ENCODE measurements at places on chromosomes 6 and 20. TPM values are rescaled to one million over a fixed set of nuclear protein-coding genes. Genes with fewer than 3 reads are reported as not detected.

STAU1 gene
- total RNA-seq, result 110 TPM

NMBR gene
- not detected for total RNA-seq

THBD gene
- 26.6 TPM for total RNA-seq

DTNBP1 gene
- 20.0 TPM for total RNA-seq

SEL1L2 gene
- not detected for total RNA-seq

GNAS-AS1 gene
- total RNA-seq, result 0.33 TPM

- no peaks in the 10 kb centered on the region for H3K27me3 ChIP-seq
- DNase-seq, result no peak
- no peak overlapping the region for H3K4me3 ChIP-seq
- no peaks in the 10 kb centered on the region for H3K4me1 ChIP-seq
- H3K36me3 ChIP-seq, result no peaks in the 10 kb centered on the region
- no peak overlapping the region for H3K27ac ChIP-seq
Observed at GRCh38 chr6:4209196-4209595, 73.8 kb upstream of the ECI2 start.

- DNase-seq, result no peak
- H3K27ac ChIP-seq, result no peak overlapping the region
- H3K4me3 ChIP-seq, result no peak overlapping the region
- no peaks in the 10 kb centered on the region for H3K36me3 ChIP-seq
- no peaks in the 10 kb centered on the region for H3K27me3 ChIP-seq
Observed at GRCh38 chr6:50097966-50098640, 48.4 kb upstream of the DEFB112 start.

GRCh38 chr6:121826156-121826810, 390.8 kb downstream of the GJA1 start:
- H3K27ac ChIP-seq, result no peak overlapping the region
- no peaks in the 10 kb centered on the region for H3K4me1 ChIP-seq
- H3K36me3 ChIP-seq, result no peaks in the 10 kb centered on the region
- DNase-seq, result no peak
- no peaks in the 10 kb centered on the region for H3K27me3 ChIP-seq

GRCh38 chr20:33606118-33606771, 55.9 kb upstream of the C20orf144 start:
- no peaks in the 10 kb centered on the region for H3K27me3 ChIP-seq
- no peaks in the 10 kb centered on the region for H3K36me3 ChIP-seq
- DNase-seq, result no peak
- H3K4me1 ChIP-seq, result peaks cover 26% of the 10 kb centered on the region
- H3K27ac ChIP-seq, result no peak overlapping the region

GRCh38 chr6:84139311-84139710, 88.1 kb downstream of the CEP162 start:
- DNase-seq, result no peak
- H3K4me3 ChIP-seq, result no peak overlapping the region
- no peaks in the 10 kb centered on the region for H3K4me1 ChIP-seq
- no peak overlapping the region for H3K27ac ChIP-seq
- H3K27me3 ChIP-seq, result no peaks in the 10 kb centered on the region

GRCh38 chr6:2838251-2838650, 3.4 kb downstream of the SERPINB1 start:
- H3K36me3 ChIP-seq, result peaks cover 69% of the 10 kb centered on the region
- no peak for DNase-seq
- H3K4me3 ChIP-seq, result no peak overlapping the region
- H3K27me3 ChIP-seq, result no peaks in the 10 kb centered on the region
- no peaks in the 10 kb centered on the region for H3K4me1 ChIP-seq
- H3K27ac ChIP-seq, result no peak overlapping the region

- peak; percentile 74 for DNase-seq
- H3K36me3 ChIP-seq, result no peaks in the 10 kb centered on the region
- H3K27ac ChIP-seq, result no peak overlapping the region
- H3K4me3 ChIP-seq, result no peak overlapping the region
- peaks cover 4% of the 10 kb centered on the region for H3K27me3 ChIP-seq
- H3K4me1 ChIP-seq, result no peaks in the 10 kb centered on the region
Observed at GRCh38 chr20:46206025-46206424, 87.9 kb downstream of the CD40 start.

- no peaks in the 10 kb centered on the region for H3K36me3 ChIP-seq
- no peak overlapping the region for H3K4me3 ChIP-seq
- H3K27me3 ChIP-seq, result peaks cover 20% of the 10 kb centered on the region
- H3K4me1 ChIP-seq, result no peaks in the 10 kb centered on the region
- no peak for DNase-seq
Observed at GRCh38 chr6:44001318-44002066, 125.8 kb downstream of the MRPL14 start.

DNA sequence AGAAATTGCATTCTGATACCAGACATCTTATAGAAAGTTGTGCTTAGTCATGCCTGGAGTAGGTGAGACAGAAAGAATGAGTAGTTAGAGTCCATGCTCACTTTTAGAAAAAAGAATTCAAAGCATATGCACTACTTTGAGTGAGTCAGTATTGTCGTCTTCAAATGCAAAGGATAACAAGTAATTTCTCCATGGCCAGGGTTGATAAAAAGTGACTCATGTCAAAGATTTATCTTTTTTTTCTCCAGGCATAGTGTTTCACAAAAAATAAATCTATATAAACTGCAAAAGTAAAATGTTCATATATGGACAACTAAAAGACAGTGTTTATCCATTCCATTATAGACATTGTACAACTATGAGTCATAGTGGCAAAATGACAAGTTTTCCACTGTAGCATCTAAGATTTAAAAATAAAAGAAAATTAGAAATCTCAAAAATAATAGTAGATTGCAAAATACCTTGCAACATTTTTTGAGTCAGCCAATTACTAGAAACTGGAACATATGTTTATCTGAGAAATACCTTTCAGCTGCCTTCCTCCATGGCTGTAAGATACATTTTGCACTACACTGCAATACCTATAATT, 329.6 kb downstream of the GRIK2 start:
- peaks cover 9% of the 10 kb centered on the region for H3K4me1 ChIP-seq
- H3K27ac ChIP-seq, result no peak overlapping the region
- no peaks in the 10 kb centered on the region for H3K36me3 ChIP-seq
- no peaks in the 10 kb centered on the region for H3K27me3 ChIP-seq
